Skeletal muscle cell (primary cell): ENCODE measurements at places on chromosomes 6 and 20.

- DNase-seq: no peak
Observed at GRCh38 chr6:9360881-9361280, 925.5 kb upstream of the SLC35B3 start.

DNA sequence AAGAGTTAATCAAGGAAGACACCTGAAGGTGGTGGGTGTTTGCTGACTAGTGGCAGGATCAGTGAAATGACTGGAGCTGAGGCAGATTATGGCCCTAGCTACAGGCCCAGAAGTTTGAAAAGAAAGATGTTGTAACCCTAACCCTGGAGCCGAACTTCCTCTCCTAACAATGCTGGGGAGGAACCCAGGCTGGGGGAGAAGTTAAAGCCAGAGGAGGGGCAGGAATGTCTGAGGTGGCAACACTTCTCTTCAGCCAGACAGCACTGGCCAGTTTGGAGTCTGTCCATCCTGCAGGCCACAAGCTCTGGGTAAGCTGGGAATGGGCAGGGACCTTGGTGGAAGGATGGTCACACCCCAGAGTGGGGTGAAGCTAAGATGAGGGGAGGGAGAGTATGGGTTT is at the start of gene LST1:
LST1 (plus strand) TSS at position 270 of the 400 bp plus-strand sequence. CDS start 1,023 bp downstream, outside the sequence.
- no peak for DNase-seq

- no peak for DNase-seq
Observed at GRCh38 chr6:126066053-126067048, 80.0 kb downstream of the TRMT11 start.

DNA sequence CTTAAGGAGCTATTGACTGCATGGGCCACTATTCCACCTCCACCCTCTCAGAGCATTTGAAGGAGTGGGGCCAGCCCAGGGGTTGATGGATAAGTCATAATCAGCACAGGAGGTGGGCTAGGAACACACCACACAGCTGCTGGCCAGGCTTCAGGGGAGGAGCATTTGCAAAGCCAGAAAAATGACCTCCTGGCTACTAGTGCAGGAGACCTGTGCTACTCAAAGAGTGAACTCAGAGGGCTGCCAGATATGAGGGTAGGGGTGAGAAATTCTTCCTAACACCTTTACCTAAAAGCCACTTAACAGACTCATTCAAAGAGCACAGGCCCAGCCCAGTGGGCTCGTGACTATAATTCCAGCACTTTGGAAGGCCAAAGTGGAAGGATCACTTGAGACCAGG is 210.8 kb downstream of the TBXT start:
- DNase-seq: no peak

- DNase-seq: no peak
Observed at GRCh38 chr6:116561377-116562018, 7.9 kb downstream of the CALHM4 start.

DNA sequence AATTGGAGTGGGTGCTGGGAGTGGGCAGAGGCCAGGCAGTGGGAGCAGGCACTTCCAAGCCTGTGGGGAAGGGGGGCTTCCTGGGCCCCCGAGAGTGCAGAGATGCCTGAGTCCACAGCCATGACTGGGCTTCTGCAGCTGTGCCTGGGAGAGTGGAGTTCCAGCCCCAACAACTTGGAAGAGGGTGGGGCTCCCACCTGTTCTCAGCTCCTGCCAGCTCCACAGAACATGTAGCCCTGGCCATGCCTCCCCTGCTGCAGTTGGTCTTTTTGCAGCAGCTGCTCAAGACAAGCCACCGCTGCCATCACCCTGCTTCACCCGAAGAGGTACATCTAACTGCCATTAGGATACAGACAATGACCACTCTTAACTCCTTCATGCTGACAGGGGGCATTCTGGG is 1092.3 kb downstream of the KHDRBS2 start:
- DNase-seq: no peak

DNA sequence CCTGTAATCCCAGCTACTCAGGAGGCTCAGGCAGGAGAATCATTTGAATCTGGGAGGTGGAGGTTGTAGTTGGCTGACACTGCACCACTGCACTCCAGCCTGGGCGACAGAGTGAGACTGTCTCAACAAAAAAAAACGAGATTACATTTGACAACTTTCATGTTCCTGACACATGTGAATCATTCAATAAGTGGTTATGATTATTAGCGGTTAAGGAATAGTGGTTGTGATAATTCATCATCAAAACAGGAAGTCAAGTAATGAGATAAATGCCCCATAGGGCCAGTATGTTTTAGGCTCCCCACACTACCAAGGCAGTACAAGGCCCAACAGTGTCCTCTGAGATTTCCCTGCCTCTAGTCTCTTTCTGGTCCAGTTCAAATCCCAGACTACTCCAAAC is 2.5 kb downstream of the HDDC2 start:
- DNase-seq: no peak

GRCh38 chr20:60483371-60483770 is 525.1 kb downstream of the CDH26 start:
- DNase-seq: no peak
